ENCODE measurements at places on chromosomes 12 and 14.

DNA sequence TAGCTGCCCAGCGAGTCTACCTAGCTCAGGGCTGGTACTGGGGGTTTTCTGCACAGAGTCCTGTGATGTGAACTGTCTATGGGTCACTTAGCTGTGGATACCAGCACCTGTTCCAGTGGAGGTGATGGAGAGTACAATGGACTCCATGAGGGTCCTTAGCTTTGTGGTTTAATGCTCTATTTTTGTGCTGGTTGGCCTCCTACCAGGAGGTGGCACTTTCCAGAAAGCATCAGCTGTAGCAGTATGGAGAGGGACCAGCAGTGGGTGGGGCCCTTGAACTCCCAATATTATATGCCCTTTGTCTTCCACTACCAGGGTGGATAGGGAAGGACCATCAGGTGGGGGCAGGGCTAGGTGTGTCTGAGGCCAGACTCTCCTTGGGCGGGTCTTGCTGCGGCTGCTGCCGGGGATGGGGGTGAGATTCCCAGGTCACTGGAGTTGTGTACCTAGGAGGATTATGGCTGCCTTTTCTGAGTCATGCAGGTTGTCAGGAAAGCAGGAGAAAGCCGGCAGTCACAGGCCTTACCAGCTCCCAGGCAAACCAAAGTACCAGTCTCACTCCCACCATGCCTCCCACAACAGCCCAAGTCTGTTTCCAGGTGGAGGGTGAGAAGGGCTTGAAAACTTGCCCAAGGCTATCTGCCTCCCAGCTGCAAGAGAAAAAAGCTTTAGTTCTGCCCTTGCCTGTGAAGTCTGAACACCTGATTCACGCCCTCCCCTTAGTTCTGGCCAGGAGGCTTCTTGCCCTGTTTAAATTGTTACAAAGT is 163.0 kb upstream of the NUDT4 start:
- no peak for ATAC-seq

- no peak for ATAC-seq
Measured at GRCh38 chr12:104462931-104463339, 6.2 kb downstream of the CHST11 start.

DNA sequence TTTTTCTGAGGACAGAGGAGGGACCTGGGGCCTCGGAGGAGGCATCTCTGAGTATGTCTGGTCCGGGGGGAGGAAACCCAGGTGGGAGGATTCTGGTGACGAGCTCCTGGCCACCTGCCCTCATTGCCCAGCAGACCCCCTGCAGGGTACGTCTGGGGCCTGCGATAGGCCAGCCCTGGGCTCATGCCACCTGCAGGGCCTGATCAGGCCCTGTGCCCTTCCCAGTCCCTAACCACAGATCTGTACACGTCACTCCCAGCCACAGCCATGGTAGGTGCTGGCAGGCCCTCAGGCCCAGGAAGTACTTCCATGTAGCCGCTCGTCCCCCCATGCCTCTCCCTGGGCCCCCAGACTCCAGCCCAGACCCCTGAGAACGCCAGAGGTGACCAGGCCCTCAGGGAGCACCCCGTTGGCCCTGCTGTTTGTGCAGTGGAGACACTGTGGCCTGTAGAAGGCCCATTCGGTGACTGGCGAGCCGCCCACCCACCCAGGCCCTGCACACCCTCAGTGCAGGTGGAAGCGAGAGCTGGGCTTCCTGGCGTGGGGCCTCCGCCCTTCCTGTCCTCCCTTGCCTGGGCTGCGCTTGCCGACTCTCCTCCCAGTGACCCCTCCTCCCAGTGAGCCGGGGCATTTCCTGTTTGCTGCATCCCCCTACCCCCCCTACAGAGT is 5.7 kb downstream of the INF2 start:
- ATAC-seq, result no peak

GRCh38 chr12:72012874-72013273 is 74.2 kb downstream of the TPH2 start:
- no peak for ATAC-seq

GRCh38 chr12:12467688-12468261 is 94.9 kb downstream of the DUSP16 start:
- no peak for ATAC-seq

- no peak for ATAC-seq
Measured at GRCh38 chr14:91827746-91828145, 39.6 kb downstream of the TC2N start.

GRCh38 chr12:58766513-58766870 is 153.8 kb downstream of the LRIG3 start:
- ATAC-seq, result no peak

DNA sequence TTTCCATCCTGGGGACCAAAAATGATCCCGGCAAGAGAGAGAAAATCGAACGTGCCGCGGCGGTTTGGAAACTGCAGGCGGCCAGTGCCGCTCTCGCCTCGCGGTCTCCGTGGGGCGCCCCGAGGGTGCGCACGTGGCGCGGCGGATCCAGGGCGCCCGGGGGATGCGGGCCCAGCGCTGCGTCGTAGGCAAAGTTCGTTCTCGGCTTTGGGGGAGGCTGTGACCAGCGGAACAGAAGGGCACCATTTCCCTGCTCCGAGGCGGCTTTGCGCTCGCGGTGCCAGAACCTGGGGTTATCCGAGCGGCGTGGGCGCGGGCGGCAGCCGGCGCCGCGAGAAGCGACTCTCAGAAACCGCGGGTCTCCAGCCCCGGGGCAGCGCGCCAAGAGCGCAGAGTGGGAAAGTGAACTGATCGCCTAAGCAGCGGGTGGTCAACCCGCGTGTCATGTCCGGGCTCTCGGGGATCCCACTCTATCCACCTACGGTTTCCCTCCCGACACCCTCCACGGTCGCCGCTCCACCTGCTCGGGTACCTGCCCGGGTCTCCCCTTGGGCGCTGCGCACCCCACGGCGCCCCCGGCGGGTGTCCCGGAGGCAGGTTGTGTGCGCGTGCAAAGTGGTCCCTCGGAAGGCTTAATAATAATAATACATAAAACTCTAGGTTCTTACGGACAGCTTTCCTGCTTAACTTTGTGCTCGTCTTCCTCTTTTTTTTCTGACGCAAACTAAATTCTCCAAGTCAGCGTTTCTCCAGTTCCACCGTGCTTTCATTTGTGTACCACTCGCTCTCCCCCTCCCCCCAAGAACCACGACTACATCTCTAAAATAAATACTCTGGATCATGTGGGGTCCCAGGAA is 1.2 kb downstream of the ESRRB start:
- ATAC-seq, result peak; percentile 30

- no peak for ATAC-seq
Measured at GRCh38 chr14:104214431-104215218, 76.2 kb downstream of the KIF26A start.

DNA sequence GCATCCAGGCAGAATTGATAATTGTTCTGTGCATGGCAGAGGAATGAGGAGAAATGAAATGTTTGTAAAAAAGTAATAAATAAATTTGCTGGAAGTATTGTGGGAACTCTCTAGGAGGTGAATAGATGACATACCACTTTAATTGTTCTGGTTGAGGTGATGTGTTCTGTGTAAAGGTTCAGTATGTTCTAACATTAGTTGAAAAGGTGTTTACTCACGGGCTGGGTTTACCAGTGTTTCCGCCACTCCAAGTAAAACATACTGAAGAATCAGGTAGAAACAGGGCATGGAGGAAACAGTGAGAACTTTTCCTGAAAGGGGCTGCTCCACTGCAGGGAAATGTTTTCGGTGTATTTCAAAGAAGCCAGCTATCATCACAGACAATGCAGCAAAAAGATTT is 53.3 kb downstream of the SLC15A5 start:
- no peak for ATAC-seq

- ATAC-seq, result peak; percentile 8
Measured at GRCh38 chr12:31325524-31325875, 450 bp downstream of the SINHCAF start.

- ATAC-seq, result no peak
Measured at GRCh38 chr14:86543521-86543920, 1013.6 kb downstream of the FLRT2 start.

GRCh38 chr14:20686386-20687143 is 2.0 kb upstream of the ANG start:
- no peak for ATAC-seq

GRCh38 chr12:23628806-23629205 is 320.7 kb downstream of the SOX5 start:
- no peak for ATAC-seq

GRCh38 chr14:21261824-21262223 is 7.4 kb downstream of the HNRNPC start:
- ATAC-seq, result no peak

DNA sequence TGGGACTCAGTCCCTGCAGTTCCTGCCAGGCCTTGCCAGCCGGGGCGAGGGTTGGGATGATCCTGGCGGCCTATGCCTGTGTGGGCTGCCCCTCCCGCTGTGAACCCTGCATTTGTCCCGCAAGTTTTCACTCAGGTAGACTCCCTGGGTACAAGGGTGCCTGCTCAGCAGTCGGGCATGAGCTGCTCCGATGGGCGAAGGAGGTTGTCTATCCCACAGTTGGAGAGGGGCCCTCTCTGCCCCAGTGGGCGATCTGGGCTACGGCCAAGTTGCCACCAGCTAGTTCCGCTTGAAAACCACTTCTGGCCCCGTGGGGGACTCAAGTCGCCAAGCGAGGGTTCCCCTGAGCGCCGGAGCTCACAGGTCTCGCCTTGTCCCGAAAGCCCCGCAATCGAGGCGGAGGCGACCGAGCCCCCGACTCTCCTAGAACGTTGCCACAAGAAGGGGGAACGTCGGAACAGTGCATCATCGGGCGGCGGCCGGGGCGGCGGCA is 365 bp upstream of the TPI1 start:
- peak; percentile 21 for ATAC-seq

GRCh38 chr14:23435543-23436326 is at the start of gene MYH7:
Gene MYH7 (minus strand): TSS chr14:23435660. CDS start chr14:23433732, 1,928 bp downstream.
- no peak for ATAC-seq

DNA sequence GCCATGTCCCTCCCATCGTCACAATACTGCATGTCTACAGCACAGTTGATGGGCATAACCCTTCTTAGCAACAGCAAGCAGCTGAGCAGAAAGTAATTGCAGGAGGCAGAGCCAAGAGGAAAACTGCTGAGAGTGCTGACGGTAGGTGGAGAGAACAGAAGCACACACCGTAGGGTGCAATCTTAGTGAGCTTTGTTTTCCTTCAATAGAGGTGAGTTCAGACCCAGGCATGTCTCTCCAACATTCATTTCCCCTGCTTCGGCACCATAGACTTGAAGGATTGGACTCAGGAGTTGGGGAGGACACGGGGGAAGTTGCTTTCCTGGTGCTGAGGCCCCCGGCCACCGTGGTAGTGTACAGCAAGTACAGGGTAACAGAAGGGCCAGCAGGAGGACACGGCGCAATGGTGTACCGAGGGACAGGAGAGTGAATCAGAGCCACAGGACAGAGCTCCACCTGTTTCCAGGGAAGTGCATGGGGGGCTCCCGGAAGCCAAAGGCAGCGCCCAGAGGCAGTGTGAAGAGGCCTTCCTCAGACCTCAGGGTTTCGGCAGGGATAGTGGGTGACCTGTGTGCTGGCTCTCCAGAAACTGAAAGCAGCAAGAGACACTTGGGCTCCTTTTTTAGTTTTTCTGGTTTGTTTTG is 36.3 kb upstream of the SINHCAF start:
- ATAC-seq, result peak; percentile 79

DNA sequence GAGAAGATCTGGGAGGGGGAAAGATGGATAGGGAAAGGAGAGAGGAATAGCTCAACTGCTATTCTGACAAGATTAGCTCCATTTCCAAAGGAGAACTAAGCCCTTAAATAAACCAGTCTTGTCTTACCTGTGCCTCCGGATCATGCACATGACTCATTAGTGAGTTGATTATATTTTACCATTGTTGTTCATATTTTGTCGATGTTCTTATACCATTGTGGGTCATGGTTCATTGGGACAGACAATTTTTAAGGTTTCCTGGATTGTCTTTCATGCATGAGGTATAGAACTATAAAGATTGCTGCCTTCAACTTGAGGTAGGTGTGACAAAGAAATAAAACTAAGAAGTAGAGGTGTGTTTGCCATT is 243.0 kb upstream of the ATP2B1 start:
- no peak for ATAC-seq

DNA sequence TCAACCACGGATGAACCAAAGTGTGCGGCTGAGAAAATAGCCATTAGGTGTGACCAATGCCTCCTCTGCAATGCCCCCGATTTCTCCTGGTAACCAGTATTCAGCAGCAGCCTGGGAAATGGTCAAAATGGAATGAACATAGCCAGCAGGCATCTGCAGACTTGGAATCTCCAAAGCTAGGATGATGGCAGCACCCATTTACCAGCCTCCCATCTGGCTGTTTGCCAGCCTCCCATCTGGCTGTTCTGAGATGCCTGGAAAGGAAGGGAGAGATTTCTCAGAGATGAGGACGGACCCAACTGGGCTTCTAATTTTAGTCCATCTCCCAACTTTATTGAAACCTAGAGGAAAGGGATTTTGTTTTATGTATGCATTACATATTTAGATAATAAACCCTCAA is 16.2 kb downstream of the CLMN start:
- ATAC-seq, result no peak

DNA sequence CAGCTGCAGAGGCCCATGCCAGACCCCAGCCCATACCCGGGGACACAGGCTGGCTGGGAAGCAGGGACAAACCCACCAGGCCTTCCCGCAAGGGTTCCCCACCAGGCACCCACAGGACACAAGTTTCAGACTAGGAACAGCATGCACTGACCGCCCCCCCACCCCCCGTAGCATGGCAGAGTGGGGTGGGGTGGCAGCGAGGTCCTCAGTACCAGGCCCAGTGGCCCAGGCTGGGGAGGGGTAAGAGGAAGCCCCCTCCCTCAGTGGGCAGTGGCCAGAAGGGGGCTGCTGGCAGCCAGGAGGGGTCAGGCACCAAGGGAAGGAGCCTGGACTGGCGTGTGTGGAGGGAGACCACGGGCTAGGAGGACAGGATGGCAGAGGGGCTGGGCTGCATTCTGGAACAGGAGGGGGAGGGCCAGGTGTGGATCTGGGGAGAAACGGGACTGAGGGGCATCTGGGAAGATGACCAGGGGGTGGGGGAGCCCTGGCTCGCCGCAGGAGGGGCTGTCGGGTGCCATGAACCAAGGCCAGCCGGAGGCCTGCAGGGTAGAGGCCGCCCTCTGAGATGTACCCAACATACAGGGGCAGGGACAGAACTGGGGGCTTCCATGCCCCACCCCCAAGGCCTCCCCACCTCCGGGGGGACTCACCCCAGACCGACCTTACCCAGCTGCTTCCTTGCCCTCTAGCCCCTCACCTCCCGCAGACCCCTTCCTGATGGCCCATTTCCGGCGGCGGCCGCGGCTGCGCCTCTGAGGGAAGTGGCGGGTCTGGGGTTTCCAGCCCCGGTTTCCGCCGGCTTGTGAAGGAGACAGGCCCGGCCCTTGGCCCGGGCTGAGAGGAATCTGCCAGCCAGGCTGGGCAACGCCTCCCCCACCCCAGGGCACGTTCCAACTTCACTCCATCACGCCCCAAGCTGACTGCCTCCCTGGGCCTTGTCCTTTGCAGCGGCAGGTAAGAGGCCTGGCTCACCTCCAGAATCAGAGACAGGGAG is 5.6 kb upstream of the JAG2 start:
- no peak for ATAC-seq
